CD4-positive, alpha-beta T cell treated with Interleukin-21 for 1 hour (primary cell): ENCODE measurements at places on chromosomes 3 and 15.

- no peak for DNase-seq
Measured at GRCh38 chr3:187207624-187208023, 10.3 kb downstream of the RTP1 start.

DNA sequence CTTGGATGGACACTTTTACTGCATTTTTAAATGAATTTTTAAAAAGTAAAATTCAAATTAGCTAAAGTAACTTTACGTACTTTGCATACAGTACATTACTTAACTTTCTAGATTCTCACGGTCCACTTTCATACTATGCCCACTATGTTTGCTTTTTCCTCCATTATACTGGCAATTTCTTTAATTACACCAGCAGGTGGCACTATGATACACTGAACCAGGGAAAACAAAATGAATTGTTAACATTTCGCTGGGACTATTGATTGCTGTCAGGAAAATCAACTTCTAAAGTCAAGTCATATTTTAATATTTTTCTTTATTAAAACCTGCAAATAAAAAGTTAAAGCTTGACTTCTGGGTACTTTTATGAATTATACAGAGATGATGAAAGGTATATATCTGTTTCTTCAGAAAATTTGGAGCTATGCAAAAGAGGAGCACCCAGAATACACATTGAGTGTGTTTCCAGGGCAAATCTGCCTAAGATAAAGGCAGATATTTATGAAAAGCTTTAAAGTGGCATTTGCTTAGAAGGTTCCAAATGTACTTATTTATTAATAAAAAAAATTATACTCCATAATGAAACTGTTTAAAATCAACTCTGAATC is 21.8 kb upstream of the POU1F1 start:
- DNase-seq = peak; percentile 44

DNA sequence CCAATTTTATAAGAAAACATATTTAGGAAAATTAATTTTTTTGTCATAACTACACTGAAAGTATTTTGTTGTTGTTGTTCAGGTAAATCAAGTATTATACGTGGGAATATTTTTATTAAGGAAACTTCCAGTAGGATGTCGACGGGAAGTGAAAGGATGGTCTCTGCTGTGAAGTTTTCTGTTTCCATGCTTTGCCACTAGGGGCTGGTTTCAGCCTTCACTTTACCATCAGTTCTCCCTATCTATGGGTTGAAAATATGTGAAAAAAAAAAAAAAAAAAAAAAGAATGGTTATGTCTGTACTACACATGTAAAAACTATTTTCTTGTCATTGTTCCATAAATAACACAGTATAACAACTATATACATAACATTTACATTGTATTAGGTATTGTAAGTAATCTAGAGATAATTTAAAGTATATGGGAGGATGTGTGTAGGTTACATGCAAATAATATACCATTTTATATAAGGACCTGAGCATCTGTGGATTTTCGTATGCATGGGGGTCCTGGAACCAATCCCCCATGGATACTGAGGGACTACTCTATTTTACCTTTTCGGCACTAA is 136.7 kb downstream of the SMAD6 start:
- DNase-seq = no peak

DNA sequence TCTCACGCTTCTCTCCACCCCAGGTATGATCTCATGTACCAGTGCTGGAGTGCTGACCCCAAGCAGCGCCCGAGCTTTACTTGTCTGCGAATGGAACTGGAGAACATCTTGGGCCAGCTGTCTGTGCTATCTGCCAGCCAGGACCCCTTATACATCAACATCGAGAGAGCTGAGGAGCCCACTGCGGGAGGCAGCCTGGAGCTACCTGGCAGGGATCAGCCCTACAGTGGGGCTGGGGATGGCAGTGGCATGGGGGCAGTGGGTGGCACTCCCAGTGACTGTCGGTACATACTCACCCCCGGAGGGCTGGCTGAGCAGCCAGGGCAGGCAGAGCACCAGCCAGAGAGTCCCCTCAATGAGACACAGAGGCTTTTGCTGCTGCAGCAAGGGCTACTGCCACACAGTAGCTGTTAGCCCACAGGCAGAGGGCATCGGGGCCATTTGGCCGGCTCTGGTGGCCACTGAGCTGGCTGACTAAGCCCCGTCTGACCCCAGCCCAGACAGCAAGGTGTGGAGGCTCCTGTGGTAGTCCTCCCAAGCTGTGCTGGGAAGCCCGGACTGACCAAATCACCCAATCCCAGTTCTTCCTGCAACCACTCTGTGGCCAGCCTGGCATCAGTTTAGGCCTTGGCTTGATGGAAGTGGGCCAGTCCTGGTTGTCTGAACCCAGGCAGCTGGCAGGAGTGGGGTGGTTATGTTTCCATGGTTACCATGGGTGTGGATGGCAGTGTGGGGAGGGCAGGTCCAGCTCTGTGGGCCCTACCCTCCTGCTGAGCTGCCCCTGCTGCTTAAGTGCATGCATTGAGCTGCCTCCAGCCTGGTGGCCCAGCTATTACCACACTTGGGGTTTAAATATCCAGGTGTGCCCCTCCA is 19.1 kb downstream of the TYRO3 start:
- no peak for DNase-seq

DNA sequence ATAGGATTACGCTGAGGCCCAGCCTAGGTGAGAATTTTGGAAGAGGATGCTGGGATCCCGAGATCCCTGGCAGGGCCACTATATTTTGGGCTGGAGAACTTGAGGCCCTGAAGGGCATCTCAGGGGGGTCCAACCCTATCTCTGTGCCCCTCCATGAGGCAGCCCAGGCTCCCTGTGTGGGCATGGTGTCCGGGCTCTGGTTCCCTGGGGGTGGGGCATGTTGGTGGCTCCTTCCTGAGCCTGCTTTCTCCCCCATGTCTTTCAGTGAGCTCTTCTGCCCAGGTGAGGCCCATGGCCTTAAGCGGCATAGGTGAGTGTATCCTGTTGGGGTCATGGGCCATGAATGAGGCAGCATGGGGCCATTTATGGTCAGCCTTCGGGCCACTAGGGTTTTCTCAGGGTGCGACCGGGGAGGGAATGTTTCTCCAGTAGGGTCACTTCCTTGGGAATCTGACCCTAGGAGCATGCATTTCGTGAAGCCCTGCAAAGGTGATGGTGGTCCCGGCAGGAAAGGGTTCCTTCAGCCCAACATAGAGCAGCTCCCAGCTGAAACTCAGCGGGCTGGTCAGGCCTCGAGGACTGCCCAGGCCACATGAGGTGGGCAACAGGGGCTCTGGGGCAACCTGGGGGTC is 191.3 kb downstream of the UBE3A start:
- DNase-seq = no peak

- no peak for DNase-seq
Measured at GRCh38 chr3:194223951-194224350, 88.0 kb downstream of the HES1 start.

- DNase-seq = no peak
Measured at GRCh38 chr3:4751029-4751501, 228.2 kb upstream of the BHLHE40 start.

DNA sequence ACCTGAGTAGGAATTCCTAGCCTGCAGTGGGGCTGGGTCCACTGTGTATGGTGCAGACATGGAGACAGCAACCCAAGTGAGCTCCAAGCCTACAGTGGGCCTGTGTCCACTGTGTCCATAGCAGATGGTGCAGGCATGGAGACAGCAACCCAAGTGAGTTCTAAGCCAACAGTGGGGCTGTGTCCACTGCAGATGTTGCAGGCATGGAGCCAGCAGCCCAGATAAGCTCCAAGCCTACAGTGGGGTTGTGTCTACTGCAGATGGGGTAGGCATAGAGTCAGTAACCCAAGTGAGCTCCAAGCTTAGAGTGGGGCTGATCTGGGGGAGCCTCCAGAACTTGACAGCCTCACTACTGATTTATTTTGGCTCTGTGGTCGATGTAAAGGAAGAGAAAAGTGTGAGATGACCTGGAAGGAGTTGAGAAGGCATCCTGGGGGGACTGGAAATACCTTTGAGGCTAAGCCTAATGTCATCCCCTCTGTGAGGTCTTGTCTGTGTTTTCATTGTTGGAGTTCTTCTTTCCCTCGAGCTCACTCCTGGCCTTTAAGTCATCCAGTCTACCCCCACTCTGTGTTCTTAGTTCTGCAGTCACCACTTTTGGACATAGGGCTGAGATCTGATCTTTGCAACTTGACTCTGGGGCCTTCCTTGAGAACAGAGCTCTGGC is 22.4 kb upstream of the IL16 start:
- no peak for DNase-seq

- DNase-seq = no peak
Measured at GRCh38 chr15:41259546-41260189, 28.6 kb downstream of the CHP1 start.

- no peak for DNase-seq
Measured at GRCh38 chr3:71537211-71537611, 46.3 kb downstream of the FOXP1 start.

- DNase-seq = no peak
Measured at GRCh38 chr3:127141921-127142730, 50.8 kb upstream of the PRR23E start.

GRCh38 chr15:35271371-35272043 is 186.4 kb upstream of the NANOGP8 start:
- no peak for DNase-seq

- no peak for DNase-seq
Measured at GRCh38 chr3:114902691-114903101, 244.4 kb downstream of the ZBTB20 start.

- no peak for DNase-seq
Measured at GRCh38 chr3:15929944-15930571, 132.3 kb upstream of the ANKRD28 start.

GRCh38 chr15:82838096-82838735 is 28.8 kb downstream of the WHAMM start:
- no peak for DNase-seq

DNA sequence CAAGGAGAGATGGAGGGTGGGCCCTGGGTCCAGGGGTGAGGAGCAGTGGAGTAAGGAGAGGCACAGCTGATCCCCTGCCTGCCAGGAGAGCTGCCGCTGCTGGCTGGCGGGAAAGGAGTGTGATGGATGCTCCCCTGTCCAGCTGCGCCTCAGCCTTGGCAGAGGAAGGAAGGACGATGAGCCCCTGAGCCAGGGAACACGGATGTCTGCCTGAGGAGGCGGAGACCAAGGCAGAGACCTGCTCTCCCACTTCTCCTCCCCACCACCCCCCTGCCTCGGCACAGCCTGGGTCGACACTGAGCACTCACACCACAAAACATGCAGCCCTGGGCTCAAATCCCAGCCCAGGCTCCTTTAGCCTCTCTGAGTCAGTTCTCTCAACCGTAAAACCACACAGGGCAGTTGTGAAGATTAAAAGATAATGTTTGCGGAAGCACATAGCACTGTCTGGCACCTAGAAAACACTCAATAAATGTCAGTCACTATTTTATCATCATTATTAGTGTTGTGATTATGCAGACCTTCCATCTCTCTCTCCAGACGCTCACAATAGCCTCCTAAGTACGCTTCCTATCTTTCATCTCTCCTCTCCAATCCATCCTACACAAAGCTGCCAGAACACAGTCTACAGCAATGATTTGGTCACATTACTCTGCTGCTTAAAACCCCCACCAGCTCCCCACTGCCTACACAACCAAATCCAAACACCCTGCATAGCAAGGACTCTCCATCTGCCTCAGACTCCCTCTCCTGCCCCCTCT is 52.2 kb downstream of the SEMA5B start:
- DNase-seq = peak; percentile 4

DNA sequence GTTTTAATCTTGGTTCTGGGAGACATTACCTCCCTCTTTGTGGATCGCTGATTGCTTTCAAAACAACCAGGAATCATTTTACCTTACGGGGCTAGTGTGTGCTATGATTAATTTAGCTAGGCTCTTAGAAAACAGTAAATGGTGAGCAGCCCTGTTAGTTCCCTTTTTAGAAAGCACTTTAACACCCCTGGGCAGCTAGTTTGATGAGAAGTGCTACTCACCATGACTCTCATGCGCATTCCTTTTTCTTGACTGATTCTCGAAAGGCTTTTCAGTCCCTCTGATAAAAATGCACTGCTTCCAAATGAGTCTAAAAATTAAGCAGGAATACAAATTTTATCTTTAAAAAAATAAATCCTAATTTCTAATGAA is 75.3 kb upstream of the LEKR1 start:
- DNase-seq = no peak

DNA sequence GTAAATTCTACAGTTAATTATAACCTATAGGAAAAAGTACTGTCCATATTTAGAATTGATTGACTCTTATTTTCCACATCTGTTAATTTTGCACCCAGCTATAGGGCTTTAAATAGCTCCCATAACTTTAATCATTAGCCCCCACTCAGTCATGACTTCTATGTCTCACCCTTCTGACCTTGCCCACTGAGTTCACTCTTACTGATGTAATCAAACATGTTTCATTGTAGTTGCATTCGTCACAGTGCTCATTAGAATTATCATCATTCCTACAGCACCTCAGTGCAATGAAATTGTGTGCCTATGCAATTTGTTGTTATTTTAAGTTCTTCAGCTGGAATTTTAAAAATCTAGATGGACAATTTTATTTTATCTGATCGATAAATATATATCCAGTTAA is 151.4 kb downstream of the TIGIT start:
- no peak for DNase-seq

DNA sequence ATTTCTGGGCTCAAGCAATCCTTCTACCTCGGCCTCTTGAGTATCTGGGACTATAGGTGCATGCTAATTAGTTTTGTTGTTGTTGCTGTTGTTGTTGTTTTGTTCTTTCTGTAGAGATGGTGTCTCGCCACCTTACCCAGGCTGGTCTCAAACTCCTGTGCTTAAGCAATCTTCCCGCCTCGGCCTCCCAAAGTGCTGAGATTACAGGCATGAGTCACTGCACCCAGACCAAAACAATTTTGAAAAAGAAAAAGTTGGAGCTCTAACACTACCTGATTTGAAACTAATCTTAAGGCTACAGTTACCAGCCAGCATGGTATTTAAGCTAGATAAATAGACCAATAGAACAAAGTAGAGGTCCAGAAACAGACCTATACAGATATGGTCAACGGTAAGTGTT is 29.8 kb downstream of the KPNA1 start:
- no peak for DNase-seq

DNA sequence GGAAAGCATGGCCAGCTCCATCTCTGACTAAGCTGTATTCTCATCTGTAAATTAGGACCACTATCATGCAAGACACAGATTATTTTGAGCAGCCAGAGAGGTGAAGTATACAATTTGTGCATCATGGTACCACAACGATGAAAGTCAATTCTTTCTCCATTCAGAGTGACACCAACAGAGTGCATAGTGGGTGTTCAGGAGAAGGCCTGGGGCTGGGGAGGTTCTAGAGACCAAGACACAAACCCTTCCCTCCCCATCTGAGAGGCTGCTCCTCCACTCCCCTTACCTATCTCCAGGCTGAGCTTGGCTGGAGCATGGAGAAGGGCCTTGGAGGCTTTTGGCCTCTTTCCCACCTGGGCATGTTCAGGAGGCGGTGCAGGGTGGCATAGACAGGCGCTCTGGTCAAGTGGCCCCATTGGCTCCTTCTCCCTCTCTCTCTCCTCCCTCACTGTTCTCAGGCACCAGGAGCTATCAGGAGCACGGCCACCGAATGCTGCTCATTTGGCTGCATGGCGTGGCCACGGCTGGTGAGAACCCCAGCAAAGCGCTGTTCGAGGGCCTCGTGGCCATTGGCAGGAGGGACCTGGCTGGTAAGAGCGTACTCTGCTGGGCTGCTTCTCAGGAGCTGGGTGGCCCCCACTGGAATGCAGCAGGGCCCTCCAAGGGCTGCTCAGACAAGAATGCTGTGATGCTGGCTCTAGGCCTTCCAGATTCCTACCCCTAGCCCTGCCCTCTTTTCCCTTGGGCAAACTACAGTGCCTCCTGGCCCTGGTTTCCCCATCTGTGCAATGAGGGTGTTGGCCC is 37.9 kb downstream of the ANKDD1A start:
- DNase-seq = no peak

GRCh38 chr3:52967398-52967797 is 70.0 kb upstream of the STIMATE start:
- no peak for DNase-seq

GRCh38 chr3:6504347-6504746 is 356.6 kb upstream of the GRM7 start:
- DNase-seq = no peak
